ENCODE measurements at places on chromosomes 4 and X.

DNA sequence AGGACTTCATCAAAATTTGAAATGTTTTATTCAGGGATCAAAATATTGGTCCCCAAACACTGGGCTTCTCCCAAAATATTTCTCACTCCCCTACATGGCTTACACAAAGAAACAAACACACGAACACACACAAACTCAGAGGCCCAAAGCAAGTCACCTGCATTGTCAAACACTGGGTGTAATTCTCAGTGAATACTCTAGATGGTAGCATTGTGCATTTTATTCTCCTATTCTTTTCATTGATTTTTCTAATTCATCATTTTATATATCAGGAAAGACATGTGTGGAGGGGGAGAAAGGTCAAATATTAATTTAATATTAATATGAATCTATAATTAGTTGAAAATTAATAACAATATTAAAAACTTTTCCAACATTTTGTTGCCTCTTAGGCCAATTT, 72.3 kb upstream of the TNMD start:
- no peak for DNase-seq

DNA sequence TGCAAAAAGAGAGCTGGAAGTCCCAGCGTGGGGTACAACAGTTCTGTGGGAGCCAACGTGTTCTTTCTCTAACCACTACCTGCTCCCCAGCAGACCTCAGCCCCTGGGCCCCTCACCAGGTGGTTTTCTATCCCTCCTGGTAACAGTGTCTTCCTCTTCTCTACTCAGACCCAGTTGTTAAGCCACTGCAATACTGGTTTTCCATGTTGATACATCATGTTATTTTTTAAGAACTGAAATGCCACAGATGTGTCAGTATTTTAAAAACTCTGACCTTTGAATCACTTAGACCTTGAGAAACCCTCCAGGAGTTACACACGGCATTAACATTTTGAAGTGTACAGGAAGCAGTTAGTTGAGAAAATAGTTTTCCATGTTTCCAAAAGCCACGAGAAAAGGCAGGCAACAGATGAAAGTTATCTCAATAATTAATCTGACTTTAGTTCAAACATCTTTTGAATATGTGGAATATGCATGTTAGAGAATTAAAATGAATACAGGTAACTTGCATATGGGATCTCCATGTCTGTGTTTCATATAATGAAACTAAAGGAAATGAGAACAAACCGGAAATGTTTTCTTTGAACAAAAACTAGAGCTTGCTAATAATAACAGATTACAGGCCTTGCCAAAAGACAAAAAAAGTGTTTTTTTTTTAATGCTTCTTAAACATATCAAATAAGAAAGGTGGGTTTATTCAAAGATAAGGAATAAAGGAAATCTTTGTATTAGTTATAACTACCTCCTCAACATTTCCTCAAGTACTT, 108.8 kb downstream of the ZNF827 start:
- no peak for DNase-seq

- DNase-seq = peak; percentile 16
Measured at GRCh38 chr4:15649914-15650545, 5.1 kb downstream of the FBXL5 start.

DNA sequence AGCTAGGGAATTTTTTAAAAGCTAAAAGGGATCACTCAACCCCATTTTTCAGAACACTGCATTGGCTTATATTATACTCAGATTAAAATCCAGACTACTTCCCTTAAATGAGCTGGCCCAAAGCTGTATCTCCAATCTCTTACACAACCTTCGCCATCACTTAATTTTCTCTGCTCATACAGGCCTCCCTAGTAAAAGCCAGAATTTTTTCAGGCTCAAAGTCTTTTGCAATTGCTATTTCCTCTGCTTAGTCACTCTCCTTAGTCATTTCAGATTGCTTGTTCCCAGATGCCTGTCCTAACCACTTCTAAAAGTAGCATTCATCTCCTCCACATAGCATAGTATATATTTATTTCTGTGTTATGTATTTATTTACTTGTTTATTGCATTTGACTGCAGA, 1587.9 kb upstream of the ADGRL3 start:
- DNase-seq = no peak

GRCh38 chr4:4603592-4603991, 61.7 kb upstream of the STX18 start:
- no peak for DNase-seq

GRCh38 chr4:5971078-5971450, 47.2 kb downstream of the C4orf50 start:
- DNase-seq = no peak

- DNase-seq = no peak
Measured at GRCh38 chr4:77990904-77991358, 66.2 kb upstream of the FRAS1 start.

DNA sequence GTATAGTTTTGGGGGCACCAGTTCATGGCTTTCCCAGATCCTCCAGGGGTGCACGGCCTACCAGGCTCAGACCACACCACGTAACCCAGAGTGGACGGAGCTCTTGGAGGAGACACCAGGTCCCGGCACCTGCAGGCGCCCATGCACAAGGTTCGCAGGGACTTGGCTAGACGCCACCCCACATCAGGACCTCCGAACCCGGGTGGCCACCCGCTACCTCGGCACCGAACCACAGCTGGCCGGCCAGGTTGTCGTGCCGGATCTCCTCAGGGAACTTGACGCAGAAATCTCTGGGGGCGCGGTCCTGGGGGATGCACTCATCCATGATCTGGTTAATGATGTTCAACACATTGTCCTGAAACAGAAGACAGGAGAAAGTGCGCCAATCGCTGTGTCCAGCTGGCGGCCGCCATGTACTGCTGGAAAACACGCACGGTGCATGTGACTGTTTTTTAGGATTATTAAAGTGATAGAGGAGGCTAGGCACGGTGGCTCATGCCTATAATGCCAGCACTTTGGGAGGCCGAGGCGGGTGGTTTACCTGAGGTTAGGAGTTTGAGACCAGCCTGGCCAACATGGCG, 77.1 kb downstream of the ZFYVE28 start:
- DNase-seq = no peak

GRCh38 chr4:82201805-82202641, 171.8 kb downstream of the HNRNPD start:
- DNase-seq = peak; percentile 29

DNA sequence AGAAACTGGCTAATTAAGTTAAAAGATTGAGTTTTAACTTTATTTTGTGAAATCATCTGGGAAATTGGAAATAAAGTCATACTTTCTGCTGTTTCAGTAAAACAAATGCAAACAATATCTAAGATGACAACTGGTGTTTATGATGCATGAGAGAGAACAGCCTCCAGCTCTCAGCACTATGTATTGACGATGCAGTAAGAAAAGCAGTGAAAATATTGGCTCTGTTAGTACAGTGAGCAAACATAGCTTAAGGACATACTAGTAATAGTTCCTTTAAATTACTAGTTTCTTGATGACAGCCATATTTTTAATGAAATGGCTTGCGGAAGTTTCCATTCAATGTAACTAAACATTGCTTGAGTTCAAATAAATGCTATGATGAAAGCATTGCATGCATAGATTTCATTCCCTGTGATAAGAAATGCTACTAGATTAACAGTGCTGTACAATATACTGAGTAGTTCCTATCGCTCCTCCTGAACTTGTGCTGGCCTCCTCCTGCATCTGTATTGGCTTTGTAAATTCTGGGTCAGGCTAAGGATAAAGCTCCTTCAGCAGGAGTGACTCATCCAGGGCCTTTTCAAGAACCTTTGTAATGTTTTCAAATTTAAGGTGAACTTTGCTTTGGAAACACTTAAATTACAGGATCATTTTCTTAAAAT, 11.6 kb downstream of the ARHGAP24 start:
- DNase-seq = no peak

DNA sequence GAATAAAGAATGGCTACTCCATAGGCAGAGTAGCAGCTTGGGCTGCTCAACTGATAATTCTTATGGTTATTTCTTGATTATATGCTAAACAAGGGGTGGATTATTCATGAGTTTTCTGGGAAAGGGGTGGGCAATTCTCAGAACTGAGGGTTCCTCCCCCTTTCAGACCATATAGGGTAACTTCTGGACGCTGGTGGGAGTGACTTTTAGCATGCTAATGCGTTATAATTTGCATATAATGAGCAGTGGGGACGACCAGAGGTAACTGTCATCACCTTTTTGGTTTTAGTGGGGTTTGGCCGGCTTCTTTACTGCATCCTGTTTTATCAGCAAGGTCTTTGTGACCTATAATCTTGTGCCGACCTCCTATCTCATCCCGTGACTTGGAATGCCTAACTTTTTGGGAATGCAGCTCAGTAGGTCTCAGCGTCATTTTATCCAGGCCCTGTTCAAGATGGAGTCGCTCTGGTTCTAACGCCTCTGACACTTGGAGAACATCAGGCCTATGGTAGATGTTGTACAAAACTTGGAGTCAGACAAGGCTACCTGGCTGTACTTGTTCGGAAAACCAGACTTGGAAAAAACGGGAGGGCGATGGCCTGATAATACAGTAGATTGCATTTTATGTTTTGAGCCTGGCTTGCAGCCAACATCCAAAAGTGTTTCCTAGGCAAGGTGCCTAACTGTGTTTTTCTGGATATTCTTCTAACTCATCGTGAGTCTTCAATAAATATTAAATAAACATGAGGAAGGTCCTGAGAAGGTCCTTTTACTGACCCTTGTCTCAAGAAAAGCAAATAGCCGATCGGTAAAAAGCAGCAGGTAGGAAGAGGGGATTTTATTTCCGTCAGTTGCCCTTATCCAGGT, 1.8 kb upstream of the TMEM164 start:
- no peak for DNase-seq

DNA sequence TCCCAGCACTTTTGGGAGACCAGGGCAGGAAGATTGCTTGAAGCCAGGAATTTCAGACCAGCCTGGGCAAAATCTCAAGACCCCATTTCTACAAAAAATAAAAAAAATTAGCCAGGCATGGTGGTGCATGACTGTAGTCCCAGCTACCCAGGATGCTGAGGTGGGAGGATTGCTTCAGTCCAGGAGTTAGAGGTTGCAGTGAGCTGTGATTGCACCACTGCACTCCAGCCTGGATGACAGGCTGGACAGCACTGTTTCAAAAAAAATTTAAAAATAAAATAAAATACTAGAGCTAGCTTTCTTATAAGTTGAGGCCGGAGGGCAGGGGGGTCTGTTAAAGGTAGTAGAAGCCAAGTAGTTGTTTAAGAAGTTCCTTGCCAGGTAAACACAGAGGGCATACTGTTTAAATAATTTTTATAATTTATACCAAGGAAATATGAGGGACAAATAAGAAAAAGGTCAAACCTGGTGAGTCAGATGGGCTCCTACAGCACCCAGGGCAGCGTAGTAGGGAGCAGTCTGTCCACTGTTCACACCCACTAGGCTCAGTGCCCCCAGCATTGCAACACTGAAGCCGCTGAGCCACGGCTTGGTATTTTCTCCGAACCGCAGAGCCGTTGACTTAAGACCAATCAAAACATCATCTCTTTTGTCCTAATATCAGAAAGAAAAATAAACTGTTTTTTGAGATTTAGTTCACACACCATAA, 17.3 kb downstream of the COQ2 start:
- no peak for DNase-seq

DNA sequence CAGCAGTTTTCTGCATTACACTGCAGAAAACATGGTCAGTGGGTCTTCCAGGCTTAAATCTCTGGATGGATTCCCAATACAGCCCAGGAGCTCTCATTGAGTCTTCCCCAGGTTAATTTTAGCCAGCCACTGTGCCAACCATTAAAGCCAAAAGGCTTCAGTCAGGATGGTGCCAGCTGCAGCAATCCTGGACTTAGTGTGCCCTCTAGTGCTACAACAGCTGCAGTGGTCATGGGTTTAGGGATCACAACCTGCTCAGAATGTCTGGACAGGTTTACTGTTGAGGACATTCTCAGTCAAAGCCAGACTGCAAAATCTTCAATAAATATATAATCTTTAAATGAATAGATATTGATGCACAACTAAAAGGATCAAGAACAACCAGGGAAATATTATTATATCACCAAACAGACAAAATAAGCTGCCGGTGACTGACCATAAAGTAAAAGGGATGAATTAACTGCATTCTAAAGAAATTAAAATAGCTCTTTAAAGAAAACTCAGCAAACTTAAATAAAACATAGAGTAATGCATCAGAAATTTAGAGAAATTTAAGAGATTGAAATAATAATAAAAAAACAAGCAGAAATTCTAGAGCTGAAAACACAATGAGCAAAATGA, 639.9 kb downstream of the SPOCK3 start:
- no peak for DNase-seq

DNA sequence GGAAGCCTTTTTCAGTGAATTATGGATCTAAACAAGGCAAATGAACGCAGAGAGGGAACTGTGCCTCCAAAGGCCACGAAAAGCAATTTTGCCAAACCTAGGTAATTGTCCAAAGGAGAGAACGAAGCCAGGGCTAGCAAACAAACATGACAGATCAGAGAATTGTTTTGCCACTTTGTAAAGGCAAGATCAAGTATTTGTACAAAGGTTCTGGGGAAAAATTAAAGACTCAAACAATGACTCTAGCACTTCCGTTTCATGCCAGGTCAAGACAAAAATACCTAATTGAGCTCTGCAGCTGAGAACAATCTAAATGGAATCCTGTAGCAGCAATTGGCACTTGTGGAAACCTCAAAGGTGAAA, 8.5 kb downstream of the RBM47 start:
- DNase-seq = no peak

DNA sequence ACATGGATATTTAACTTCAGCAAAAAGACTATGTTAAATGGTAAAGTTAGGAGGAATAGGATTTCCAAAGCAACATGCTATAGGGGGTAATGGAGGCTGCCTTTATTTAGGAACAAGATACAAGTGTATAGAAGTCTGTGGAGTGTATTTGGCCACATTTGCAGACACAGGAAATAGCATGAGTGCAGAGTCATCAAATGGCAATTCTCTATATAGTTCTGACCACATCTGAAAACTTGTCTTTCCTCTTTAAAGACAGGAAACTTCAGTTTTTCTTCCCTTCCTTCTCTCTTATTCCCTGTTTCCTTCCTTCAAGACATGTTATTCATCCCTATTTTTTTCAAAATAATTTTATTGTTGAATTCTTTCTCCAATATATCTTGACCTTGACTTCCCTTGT, 119.3 kb upstream of the PITX2 start:
- no peak for DNase-seq

GRCh38 chr4:38062776-38063097, 102.5 kb downstream of the PTTG2 start:
- no peak for DNase-seq

- DNase-seq = no peak
Measured at GRCh38 chr4:101236097-101236496, 111.2 kb downstream of the PPP3CA start.

- DNase-seq = no peak
Measured at GRCh38 chrX:94752434-94753169, 1078.6 kb downstream of the FAM133A start.

GRCh38 chr4:144410230-144410783, 235.6 kb upstream of the HHIP start:
- DNase-seq = no peak
